ENCODE measurements at places on chromosomes 1 and 21.

DNA sequence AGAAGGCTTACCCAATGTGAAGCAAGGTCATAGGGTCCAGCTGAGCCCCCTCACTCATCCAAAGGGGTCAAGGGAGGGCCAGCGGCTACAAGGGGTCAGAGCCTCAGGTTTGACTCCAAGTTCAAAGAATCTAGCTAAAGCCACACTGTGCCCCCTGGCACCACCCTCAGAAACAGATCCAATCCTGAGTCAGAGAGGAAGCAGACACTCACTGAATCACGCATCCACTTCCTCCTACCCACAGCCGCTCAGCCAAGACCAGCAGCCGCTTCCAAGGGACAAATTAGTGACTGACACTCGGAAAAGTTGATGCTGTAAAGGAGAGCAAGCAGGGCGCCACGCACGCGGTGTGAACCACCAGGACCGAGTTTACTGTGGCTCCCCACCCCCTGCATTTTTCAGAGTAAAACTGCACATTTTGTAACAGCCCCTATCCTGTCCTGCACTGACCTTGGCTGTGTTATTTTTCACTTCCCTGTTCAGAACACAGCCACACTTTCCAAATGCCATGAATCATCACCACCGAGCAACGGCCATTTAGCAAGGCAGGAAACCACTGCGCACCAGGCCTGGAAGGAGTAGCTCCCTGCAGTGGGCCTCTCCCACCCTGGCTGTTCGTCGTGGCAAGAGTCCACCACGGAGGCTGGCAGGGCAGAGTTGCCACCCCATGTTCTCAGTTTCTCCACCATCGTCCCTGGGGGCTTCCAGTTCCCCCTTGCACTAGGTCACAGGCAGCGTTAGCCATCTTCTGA lies 147.8 kb downstream of the TOMM20 start:
- DNase-seq: peak; percentile 79

DNA sequence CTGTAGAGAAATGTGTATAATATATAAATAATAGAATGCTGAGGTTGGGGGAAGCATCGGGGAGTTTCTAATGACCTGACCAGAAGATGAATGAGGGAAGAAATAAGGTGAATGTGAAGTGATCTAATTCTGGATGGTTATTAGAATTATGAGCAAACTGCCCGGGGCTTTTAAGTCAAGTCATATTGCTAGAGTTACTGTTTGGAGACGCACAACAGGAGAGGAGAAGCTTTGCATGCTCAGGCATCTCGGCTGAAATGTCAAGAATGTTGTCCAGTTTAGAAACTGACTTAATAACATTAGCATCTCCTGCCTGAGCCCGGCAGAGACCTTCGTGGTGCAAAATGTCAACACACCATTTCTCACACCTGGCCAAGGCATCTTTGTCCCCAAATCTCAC lies 119.1 kb downstream of the RRAGC start:
- no peak for DNase-seq

GRCh38 chr21:41260428-41260827 lies 56.2 kb upstream of the FAM3B start:
- no peak for DNase-seq

DNA sequence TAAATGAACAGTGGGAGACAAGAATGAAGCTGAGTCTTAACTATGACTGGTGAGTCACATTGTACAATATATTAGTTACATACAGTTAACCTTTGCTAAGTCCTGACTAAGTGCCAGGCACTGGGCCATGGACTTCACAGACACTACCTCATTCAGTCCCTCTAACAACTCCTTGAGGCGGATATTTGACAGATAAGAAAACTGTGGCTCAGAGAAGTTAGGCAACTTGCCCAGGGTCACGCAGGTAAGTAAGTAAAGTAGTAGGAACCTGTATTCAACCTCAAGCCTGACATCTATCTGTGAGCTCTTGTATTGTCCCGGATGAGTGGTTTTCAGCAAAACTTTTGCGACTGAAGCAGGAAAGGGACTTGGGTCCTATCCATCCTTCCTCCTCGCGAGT lies 62.1 kb downstream of the GNG12 start:
- DNase-seq: no peak

- peak; percentile 2 for DNase-seq
Observed at GRCh38 chr1:22639286-22639685, 2.9 kb downstream of the C1QA start.

DNA sequence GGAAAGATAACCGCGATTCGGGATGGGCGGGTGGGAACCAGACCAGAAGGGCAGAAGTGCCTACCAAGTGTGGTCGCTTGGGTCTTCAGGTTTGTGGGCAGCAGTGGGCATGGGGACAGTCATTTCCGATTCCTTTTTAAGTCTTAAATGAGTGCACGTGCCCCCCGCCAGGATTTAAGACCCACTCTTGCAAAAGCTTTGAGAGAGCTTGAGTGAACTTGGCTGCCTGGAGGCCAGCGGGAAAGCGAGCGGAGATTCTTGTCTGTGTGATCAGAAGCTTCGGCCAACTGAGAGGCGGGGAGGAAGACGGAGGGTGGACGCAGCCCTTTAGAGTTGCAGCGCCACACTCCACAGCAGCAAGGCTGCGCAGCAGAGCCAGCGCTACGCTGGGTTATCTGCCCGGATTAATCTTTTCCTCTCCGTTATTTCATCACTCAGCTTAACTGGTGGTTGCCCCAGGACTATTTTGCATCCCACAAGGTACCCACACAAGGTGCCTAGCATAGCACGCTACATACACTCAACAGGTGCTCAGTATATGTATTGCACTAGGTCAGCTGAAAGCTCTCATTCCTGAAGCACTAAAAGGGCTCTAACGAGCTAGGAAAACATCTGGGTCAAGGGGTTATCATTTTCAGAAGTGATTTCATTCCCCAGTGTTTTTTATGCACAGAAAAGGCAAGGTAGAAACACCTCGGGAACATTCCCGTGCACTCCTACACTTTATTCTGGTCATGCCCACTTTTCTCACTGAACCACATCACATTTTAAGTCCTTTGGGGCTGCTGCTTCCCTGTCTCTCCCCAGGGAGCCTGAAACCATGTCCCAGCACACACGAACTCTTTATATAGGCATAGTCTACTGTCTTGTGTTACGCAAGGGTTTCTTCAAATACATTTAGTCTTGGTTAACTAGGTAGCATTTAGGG lies 1.5 kb upstream of the BATF3 start:
- DNase-seq: peak; percentile 13

- no peak for DNase-seq
Observed at GRCh38 chr21:38948377-38949069, 142.8 kb downstream of the ETS2 start.

DNA sequence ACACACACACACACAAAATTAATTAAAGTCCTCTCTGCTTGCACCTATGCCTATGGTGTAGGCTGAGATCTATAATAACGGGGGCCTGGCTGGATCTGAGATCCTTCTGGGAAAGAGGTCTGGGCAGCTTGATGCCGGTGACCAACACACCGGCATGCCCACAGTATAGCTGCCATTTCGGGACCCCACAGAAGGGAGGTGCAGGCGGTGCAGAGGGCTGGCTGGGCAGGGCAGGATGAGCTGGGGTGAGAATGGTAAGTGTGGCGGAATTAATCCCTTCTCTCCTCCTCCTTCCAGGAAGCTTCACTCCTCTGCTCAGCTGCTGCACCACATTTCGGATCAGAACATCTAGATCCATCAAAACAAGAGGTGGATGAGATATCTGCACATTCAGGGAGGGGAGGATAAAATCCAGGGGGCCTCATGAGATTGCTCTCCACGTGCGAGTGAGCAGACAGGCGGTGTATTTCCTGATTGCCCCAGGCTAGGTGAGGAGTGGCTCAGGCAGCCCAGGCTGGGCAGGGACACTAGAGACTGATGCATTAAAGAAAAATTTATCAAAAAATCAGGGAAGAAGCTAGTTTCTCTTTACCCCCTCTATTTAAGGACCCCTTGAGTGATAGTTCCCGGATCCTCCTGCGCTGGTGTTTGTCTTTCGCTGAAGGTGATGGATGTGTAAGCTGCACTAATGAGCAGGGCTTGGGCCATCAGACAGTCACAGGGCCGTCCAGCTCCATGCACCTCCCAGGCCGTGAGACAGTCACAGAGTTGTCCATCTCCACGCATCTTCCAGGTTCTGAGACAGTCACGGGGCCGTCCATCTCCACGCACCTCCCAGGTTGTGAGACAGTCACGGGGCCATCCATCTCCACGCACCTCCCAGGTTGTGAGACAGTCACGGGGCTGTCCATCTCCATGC lies 449.9 kb downstream of the PTPRU start:
- no peak for DNase-seq

- no peak for DNase-seq
Observed at GRCh38 chr21:15496911-15497310, 232.9 kb upstream of the USP25 start.

- DNase-seq: peak; percentile 79
Observed at GRCh38 chr1:55781944-55782482, 566.8 kb upstream of the USP24 start.

GRCh38 chr1:95614197-95614596 lies 380.2 kb downstream of the RWDD3 start:
- no peak for DNase-seq
